ENCODE measurements at places on chromosomes 1 and 21.

- no peak for DNase-seq
Measured at GRCh38 chr1:43300378-43301094, at the start of gene TIE1. TIE1 (plus strand) TSS chr1:43300982; CDS start chr1:43301072, 90 bp downstream.

GRCh38 chr1:9753121-9753531 is 70.6 kb downstream of the CLSTN1 start:
- no peak for DNase-seq

DNA sequence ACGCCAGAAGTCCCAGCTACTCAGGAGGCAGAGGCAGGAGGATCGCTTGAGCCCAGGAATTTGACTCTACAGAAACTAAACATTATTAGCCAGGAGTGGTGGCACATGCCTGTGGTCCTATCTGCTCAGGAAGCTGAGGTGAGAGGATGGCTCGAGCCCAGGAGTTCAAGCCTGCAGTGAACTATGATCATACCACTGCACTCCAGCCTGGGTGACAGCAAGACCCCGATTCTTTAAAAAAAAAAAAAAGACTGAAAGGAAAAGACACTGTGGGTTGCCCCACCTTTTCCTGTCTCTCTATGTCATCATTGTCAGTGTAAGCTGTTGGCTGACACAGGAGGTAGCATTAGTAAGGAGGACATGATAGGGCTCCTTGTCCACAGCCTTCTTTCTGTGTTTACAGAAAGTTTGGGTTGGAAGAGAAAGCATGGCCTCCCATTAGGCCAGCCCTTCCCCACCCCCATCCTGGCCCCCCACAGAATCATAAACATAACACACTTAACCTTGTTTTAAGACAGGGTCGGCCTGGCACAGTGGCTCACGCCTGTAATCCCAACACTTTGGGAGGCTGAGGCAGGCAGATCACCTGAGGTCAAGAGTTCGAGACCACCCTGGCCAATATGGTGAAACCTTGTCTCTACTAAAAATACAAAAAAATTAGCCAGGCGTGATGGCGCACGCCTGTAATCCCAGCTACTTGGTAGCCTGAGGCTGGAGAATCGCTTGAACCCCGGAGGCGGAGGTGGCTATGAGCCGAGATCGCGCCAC is 20.6 kb upstream of the RCAN3 start:
- DNase-seq: no peak

GRCh38 chr1:211340622-211341507 is 14.2 kb downstream of the TRAF5 start:
- DNase-seq: no peak

DNA sequence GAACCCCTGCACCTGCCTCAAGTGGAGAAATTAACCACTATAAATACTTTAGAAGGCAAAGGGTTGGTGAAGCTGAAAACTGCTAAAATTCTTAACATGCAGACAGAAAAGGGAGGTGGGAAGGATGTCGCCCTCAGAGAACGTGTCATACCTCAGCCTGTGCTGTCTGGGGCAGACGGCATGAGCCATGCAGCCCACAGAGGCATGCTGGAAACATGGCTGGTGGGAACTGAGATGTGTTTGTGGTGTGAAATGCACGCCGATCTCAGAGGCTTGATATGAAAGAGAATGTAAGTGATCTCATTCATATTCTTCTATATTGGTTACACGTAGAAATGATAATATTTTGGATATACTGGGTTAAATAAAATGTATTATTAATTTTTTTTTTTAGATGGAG is 16.3 kb downstream of the AGPAT3 start:
- DNase-seq: no peak

DNA sequence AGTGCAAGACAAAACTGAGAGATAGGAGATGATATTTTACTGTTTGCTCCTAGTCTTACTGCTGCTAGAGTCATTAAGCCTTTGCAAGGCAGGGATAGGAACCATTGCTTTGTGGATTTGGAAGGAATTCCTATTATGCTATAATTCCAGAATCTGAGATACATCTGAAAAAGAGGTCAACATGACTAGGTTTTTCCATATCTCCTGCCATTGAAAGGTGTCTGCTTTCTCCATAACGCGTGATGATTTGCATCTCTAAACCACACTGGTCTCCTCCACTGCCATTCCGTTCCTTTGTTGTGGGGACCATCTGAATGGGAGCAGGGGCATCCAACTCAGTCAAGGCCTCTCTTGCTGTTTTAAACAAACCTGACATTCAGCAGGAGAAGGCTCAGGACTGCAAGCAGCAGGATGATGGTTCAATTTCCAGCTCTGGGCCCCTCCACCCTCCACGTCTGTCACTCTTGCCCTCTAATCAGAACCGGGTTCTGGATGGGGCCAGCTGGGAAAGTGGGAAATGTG is 45.2 kb downstream of the PLPP3 start:
- DNase-seq: no peak

DNA sequence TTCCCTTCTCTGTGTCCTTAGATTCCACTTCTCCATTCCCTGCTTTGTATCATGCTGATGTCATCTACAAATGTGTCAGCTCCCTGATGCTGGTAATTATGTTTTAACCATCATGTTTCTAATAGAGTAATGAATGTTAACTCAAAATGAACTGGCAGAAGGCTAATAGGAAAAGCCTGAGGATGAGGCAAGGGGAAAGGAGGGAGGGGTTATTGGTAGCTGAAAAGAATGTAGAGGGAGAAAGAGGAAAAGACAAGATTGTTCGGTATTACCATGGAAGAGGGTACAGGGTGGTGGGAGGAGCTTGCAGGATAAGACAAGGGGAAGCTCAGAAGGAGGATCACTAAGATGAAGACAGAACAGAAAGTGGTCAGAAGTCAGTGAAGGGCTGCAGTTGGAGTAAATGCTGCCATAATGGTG is 150.9 kb downstream of the ZC3H11B start:
- no peak for DNase-seq

DNA sequence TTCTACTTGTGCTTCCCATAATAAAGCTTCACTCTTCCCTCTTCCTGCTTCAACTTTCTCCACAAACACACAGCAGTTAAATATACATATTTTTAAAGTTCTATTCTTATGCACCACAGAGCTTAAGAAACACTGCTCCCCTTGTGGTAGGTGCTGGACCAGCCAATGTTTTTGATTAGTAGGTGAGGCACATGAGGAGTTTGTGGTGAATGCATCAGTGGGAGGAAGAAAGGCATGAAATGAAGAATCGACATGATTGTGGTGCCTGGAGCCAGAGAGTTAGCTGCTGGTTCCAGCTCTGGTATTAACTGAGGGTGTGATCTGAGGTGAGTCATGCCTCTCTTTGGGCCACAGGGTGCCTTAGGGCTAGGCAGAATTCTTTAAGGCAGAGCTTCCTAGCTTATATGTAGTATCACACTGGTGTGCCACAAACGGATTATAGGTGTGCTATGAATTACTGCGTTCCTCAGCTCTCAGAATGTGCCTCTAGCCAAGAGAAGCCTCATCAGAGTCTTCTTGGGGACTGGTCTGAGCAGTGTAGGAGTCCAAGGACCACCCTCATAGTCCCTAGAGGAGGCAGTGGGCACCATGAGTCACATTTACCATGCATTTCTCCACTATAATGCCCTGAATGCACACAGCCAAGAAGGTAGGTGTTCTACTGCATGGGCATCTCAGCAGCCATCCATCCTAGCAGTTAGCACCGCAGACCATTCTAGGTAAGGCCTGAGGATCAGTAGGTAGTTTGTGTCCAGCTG is 97.4 kb upstream of the SGIP1 start:
- no peak for DNase-seq

GRCh38 chr1:38735651-38736161 is 123.9 kb downstream of the RRAGC start:
- DNase-seq: no peak

GRCh38 chr1:172003766-172004530 is 162.7 kb downstream of the DNM3 start:
- DNase-seq: no peak

GRCh38 chr1:230794431-230794830 is 47.2 kb downstream of the CAPN9 start:
- no peak for DNase-seq

DNA sequence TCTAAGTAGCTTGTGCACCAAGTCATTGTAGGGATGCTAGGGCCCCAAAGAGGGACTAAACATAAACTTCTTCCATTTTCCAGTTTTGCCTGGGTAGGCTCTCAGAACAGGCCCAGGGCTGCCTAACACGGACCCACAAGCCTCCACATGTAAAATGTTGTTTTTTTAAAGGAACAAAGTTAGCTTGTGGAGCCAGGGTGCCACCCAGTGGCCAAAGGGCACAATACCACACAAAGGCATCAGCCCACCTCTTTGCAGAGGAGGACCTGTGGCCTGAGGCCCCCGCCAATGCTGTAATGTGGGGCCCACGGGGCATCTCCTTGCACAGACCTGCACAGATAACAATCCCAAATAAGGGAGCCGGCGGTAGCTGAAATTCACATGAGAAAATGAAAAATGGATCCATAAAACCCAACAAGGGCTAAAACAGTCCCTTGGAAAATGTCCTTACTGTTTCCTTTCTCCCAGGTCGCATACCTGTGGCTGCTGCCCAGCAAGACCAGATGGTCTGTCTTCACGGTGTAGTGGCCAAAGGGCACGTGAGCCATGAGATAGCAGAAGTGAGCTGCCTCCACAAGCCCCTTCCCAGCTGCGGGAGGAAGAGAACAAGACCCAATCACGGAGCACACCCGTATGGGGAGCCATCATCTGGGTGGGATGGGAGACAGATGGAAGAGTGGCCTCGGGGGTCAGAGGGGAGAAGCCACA is 23.8 kb downstream of the SEC16B start:
- DNase-seq: no peak

- DNase-seq: peak; percentile 37
Measured at GRCh38 chr1:153795330-153795837, 20.2 kb downstream of the SLC27A3 start.

DNA sequence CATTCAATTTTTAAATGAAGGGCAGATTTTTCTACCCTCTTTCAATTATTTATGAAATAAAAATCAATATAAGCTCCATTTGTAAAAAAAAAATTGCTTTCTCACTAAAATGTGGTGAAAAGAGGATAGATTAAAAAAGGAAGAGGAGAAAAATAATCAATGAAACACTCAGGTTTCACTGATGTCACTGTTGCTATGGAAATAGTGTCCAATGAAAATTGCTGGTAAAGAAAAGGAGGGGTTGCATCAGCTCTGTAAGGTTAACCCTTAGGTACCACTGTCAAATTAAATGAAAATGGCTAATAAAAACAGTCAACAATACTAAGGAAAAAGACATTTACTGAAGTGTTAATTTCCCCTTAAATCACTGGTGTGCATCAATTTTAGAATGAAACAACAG is 91.6 kb upstream of the TTC39A start:
- peak; percentile 82 for DNase-seq

DNA sequence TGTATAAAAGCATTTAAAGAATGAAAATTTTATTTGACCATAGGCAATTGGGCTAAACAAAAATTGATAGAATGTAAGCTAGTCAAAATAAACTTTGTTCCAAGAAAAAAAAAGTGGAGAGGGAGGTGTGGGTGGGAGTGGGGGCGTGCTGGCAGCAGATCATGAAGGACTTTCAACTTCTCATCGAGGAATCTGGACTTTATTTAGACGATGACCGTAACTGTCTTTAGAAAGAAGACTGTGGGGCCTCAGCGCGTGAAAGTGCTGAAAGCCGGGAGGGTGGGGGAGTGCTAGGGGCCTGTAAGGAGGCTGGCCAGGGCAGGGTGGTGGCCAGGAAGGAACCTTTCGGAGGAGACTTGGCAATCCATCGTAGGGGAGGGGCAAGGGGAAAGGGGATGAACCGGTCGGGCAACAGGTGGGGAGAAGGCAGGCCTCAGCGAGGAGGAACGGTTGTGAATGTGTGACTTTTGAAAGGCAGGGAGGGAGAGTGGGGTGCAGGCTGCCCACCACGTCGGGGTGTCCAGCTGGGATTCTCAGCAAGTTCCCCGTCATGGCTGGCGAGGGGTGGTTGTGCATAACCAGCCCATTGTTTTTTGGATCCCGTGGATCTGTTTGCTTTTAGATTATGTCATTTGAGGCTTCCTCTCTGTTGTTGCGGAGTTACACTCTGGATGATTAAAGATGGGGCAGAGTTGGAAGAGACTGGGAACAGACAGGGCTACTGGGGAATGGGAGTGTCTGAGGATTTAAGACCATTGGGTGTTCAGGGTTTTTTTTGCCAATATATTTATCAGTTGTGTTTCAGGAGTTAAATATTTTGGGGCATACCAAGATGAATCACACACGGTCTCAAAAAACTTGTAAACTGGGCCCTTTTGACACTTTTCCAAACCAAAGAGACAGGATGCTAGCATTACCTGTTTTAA is 35.5 kb downstream of the HUNK start:
- DNase-seq: no peak

DNA sequence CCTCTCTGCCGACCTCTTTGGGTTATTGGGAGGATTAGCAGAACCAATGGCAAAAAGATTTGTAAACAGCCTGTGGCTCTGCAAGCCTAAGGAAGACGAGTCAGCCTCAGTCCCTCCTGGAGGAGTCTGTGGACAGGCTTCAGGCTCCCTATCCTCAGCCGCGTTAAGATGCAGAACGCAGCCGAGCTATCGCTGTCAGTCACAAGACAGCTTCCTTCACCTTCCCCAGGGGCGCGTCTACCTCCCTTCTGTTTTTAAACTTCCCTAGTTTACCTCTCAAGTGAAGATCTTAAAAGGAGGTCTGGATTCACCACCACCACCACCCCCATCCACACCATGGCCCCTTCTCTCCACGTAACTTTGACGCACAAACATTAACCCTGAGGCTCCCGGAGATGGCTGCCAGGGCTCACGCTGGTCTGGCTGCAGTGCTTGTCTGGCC is 738 bp downstream of the CAMK1G start:
- DNase-seq: no peak

DNA sequence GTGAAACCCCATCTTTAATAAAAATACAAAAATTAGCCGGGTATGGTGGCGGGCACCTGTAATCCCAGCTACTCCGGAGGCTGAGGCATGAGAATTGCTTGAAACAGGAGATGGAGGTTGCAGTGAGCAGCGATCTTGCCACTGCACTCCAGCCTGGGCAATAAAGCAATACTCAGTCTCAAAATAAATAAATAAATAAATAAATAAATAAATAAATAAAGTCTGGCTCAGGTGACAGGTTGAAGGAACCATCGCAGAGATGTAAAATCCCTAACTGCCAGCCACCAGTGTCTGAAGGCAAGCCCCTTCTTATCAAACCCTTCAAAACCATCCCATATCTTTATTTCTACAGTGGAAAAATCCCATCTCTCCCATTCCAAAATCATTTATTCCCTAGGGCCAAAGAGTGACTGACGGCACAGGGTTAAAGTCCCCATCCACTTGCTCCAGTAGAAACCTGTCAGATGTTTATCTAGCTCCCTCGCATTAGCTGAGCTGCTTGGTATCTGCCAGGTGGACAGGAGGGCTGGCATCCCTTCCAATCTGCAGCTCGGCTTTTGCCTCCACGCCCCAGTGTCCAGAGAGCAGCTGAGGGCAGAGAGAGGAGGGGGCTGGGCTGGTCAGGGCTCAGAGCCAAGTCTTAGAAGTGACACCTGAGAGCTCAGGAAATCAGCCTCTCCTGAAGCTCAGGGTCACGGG is 5.0 kb downstream of the CSRP1 start:
- no peak for DNase-seq

DNA sequence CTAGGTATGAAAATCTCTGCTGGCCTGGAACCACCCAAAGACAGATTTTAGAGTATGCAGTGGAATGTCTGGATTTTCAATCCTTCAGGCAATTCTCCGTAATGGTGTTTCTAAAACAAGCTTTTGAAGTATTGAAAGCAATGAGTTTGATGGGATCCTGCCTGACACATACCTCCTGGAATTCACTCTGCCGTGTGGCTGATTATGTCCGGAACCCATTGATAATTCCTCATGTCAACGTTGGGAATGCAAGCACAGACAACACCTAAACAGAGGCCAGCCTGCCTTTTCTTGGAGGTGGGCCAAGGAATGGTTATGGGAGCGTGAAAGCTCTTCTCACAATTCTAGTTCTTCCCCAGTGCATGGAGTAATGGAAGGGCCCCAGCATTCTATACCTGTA is 168.9 kb upstream of the HMCN1 start:
- no peak for DNase-seq
